Cortex of kidney (tissue), 1 donor: ENCODE measurements at places on chromosomes 5 and 9.

- no peak for DNase-seq
These were observed 581 bp upstream of the C9orf40 start for GRCh38 chr9:74953235-74953751.

DNA sequence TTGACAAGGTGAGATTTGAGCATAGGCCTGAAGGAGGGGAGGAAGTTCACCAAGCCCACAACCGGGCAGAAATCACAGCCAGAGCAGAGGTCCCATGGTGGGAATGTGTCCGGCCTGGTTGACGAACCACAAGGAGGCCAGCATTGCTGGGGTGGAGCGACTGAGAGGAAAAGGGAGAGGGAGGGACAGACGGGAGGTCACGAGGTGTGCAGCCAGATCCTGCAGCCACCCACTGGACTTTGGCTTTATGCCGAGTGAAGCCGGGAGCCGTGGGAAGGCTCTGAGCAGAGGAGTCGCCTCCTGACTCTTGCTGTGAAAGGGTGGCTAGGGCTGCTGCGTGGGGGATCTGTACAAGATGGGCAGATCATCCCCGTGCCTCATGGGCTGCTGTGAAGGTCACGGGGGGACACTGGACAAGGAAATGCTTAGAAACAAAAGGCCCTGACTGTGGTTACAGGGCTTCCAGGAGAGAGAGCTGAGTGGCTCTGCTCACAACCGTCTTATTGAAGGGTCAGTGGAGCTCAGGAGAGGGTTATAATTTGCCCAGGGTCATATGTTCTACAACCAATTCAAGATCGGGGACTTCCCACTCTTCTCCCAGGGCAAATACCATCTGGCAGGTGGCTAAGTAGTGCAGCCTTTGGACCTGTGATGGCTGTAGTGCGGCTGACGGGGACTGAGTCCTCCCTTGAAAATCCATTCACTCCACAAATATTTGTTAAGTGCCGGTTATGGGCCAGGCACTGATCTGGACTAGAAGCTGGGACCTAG lies 15.6 kb upstream of the CD74 start:
- DNase-seq, result no peak

DNA sequence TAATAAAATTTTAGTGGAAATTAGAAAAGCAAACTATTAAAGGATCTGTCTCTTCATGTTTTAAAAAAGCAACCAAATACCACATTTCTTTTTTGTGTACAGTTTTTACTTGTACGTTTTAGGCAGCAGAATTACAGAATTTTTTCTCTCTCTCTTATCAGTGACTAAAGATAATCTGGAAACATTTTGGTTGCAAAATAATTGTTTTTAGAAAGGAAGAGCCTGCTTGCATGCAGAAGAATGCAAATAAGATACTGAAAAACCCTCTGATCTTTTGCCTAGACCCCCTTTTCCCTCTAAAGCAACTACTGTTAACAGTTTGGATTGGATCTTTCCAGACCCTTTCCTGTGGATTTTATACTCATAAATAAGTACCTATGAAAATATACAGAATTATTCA lies 75.9 kb upstream of the SGCD start:
- no peak for DNase-seq

- no peak for DNase-seq
These were observed 91.7 kb downstream of the RFK start for GRCh38 chr9:76302543-76302942.

DNA sequence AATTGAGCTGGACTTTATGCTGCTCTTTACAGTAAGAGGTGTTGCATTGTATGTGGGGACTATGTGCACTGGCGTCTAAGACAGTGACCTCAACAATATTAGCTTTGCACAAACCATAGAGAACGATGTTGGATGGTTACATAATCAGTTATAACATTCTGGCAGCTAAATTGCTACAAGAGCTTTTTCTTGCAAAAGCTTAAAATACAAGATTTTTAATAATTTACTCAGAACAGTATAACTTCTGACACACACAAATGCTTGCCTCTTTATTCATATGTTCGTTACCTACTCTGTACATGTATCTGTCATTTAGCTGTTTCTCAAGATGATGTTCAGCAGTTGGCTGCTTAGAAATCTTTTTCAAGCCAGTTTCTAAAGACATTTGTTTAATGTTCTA lies 11.6 kb downstream of the C5orf24 start:
- DNase-seq, result no peak

- no peak for DNase-seq
These were observed 235.4 kb downstream of the DMRT2 start for GRCh38 chr9:1285526-1285925.

DNA sequence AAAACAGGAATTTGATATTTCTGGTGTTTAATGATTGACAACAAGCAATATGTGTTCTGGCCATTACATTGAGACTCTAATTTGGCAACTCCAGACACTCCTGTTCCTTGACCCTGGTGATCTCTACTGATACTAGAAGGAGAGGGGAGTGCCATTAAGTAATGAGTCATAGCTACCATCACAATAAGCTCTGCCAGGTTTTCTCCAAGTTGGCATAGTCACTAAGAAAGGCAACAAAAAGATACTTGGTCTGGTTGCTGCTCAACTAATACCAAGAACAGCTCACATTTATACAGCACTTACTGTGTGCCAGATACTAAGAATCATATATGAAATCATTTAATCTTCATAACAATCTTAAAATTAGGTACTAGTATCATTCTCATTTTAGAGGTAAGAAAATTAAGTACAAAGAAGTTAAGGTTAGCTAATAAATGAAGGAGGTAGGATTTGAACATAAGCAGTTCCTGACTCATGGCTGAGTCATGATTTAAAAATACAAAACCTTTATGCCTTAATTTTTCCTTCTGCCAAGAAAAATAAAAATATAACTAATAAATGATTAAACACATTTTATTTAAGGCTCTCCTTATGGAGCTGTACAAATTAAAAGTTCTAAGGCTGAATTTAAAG lies 19.9 kb upstream of the PRXL2C start:
- no peak for DNase-seq

GRCh38 chr5:40995801-40996586 lies 75.1 kb downstream of the MROH2B start:
- no peak for DNase-seq

GRCh38 chr5:80644900-80645299 lies 9.6 kb upstream of the MSH3 start:
- no peak for DNase-seq

DNA sequence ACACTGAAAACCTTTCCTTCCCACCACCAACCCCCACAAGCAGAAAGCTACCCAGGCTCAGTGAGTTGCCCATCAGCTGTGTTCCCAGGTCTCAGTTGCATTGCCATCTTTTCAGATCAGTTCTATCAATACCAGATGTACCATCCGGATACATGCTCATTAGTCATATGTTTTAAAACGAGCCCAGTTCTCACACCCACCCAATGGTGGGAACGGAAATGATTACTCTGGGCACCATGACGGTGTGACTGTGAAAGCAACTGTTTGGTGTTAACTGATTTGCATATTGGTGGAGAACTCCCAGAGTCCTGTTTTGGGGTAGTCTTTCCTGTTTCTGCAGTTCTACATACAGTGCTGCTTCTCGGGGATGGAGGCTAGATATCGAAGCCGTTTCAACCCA lies 212.3 kb downstream of the TRIM36 start:
- DNase-seq, result no peak

DNA sequence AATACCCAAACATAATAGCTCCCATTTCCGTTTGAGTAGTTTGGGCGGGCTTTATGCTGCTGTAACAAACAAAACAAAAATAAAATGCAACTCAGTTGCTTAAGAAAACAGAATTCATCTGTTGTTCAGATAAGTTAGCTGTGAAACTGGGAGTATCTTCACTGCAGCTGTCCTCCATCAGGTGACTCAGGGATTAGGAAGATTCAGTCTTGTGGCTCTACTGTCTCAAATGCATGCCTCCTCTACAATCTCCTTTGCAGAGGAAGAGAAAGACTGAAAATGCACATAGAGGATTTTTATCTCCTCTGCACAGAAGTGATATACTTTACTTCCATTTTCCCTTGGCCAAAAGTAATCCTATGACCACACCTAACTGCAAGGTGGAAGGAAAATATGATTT lies 883.7 kb downstream of the PTPRD start:
- DNase-seq, result no peak
